ENCODE measurements at places on chromosomes 5 and 9.

GRCh38 chr9:4980086-4980727, 4.9 kb upstream of the JAK2 start:
- DNase-seq: no peak

GRCh38 chr5:9015260-9015936, 530.5 kb downstream of the SEMA5A start:
- peak; percentile 92 for DNase-seq

GRCh38 chr5:180090769-180091546, 19.4 kb upstream of the RNF130 start:
- DNase-seq: peak; percentile 28

DNA sequence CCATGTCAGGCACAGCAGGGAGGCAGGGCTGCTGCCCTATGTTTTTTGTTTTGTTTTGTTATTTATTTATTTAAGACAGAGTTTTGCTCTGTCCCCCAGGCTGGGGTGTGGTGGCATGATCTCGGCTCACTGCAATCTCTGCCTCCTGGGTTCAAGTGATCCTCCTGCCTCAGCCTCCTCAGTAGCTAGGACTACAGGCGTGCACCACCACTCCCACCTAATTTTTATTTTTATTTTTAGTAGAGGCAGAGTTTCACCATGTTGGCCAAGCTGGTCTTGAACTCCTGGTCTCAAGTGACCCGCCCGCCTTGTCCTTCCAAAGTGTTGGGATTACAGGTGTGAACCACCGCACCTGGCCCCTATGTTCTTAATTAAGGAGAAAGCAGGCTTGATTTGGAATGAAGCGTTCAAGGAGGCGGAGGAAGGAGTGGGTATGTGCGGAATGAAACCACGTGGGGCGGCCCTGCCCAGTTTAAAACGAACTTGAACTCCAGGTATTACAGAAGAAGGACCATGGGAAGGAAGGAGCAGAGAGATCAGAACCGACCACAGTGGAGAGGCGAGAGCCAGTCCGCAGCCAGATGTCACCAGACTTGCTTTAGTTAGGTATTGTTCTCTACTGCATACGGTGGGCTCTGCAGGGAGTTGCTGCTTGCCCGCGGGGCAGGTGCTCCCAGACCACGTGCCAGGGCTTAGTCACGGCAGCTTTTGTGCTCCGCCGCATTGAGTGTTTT, 34.9 kb upstream of the EPB41L4B start:
- DNase-seq: no peak

DNA sequence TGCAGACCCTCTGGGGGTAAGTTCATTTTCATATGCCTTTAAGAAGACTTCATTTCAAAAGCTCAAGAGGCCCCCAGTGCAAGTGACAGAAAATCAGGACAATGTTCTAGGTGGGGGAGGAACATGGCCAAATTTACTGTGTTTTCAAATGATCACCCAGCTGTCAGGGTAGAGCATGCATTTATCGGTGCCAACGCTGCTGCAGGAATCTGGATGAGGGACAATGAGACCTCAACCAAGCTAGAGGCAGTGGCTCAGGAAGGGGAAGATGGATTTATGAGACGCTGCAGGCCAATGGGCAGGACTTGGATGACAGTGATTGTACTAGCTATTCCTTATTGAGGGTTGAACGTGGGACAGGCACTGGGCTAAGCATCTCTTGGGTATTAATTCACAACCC, 278.4 kb downstream of the ASTN2 start:
- DNase-seq: no peak

DNA sequence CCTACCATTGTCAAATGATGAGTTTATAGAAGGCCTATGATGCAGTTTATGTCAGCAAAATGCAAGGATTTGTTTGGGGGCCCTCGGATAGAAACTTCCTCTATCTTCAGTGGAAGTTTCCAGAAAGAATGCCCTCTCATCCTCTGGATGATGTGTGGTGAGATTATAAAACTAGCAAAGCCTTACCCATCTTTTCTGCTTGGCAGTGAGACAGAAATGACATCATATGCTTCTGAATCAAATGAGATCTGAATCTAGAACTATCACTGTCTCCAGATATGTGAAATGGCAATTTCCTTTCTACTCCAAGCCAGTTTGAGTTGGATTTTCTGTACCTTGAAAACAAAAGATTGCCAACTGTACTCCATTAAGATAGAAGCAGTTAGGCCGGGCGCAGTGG, 60.4 kb upstream of the CKMT2 start:
- no peak for DNase-seq

GRCh38 chr5:135565725-135566421, 12.9 kb downstream of the CXCL14 start:
- peak; percentile 34 for DNase-seq

DNA sequence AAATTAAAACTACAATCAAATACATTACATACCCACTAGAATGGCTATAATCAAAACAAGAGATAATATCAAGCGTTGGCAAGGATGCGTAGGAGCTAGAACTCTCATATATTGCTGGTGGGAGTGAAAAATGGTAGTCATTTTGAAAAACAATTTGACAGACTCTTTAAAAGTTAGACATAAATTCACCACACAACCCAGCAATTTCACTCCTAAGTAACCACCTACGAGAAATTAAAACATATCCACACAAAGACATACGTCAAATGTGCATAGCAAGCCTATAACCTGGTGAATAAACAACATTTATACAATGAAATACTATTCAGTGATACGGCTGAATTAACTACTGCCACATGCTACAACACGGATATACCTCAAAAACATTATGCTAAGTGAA, 44.7 kb downstream of the GKAP1 start:
- no peak for DNase-seq

- no peak for DNase-seq
These were observed 17.4 kb downstream of the PPP6C start for GRCh38 chr9:125172031-125172755.

Data from foreskin melanocyte (primary cell).